ENCODE measurements at places on chromosomes 3 and 15.

DNA sequence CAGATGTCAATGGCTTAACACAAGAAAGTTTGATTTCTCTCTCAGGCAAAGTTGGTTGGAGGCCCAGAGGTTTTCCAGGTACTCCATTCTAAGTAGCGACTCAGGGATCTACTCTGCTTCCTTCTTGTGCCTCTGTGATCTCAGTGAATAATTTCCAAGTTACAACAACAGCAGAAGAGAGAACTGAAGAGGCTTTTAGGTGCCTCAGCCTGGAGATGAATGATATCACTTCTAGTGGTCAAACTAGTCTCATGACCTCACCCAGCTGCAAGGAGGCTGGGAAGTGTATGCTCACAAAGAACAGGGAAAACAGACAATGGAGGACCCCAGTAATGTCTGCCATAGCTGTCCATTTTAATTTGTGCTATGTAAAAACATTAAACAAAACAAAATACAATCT, 4.6 kb upstream of the PRICKLE2 start:
- no peak for DNase-seq

- DNase-seq: no peak
Measured at GRCh38 chr3:196524527-196524926, 9.4 kb upstream of the SMCO1 start.

DNA sequence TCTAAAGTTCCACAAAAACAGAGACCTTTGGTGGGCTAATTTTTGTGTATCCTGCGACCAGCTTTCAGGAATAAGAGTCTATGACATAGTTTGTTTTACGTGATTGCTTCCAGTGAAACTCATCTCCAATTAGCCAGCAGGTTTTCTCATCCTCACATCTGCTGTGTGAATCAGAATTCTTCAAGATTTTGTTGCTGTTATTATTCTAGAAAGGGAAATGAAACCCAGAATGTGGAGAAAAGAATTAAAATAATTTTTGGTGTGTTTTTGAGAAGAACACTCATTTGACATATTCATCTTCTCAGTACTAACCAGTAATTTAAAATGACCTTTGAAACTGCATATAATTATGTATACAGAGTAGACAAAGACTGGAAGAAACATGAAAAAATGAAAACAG, 175.9 kb downstream of the USP13 start:
- no peak for DNase-seq

GRCh38 chr3:79187426-79187825, 580.4 kb downstream of the ROBO1 start:
- DNase-seq: no peak

- DNase-seq: no peak
Measured at GRCh38 chr3:197430934-197431333, 124.8 kb downstream of the BDH1 start.

- DNase-seq: peak; percentile 97
Measured at GRCh38 chr15:74889883-74890664, at the start of gene MPI. MPI (plus strand) TSS chr15:74890042; CDS start chr15:74890074, 32 bp downstream.

- no peak for DNase-seq
Measured at GRCh38 chr3:196988241-196989029, 19.8 kb upstream of the PIGZ start.

GRCh38 chr3:53941184-53941583, 49.5 kb upstream of the SELENOK start:
- no peak for DNase-seq

DNA sequence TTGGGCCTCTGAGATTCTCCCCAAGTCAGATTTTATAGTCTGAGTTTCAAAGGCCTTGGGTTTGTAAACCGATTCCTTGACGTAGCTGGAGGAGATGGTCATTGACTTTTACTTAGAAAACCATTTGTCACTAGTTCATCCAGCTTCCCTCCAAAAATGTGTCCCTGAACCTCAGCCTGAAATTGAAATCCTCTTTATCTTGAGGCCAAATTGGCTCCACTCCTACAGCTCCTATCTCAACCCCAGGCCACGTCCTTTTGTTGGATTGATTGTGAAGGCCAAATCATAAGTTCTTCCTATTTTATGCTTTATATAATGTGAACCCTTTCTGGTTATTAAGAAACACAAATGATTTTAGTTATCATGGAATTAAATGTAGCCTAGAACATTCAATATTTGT, 193.9 kb upstream of the SUCLG2 start:
- no peak for DNase-seq

GRCh38 chr3:125683067-125683829, 88.0 kb upstream of the OSBPL11 start:
- DNase-seq: no peak
